ENCODE measurements at places on chromosomes 16 and 17.

DNA sequence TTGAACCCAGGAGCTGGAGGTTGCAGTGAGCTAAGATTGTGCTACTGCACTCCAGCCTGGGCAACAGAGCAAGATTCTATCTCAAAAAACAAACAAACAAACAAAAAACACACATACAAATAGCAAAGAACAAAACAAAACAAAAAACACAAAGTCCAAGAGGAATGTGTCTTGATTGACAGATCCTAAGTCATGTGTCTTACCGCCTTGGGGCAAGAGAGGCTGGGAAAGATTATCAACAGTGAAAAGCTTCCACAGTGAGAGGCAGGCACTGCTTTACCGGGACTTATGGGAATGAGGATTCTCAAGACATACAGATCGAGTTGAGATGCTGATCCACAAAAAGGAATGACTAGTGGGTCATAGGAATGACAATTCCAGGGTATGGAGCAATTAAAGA is 62.7 kb upstream of the GAS7 start:
- no peak for DNase-seq

DNA sequence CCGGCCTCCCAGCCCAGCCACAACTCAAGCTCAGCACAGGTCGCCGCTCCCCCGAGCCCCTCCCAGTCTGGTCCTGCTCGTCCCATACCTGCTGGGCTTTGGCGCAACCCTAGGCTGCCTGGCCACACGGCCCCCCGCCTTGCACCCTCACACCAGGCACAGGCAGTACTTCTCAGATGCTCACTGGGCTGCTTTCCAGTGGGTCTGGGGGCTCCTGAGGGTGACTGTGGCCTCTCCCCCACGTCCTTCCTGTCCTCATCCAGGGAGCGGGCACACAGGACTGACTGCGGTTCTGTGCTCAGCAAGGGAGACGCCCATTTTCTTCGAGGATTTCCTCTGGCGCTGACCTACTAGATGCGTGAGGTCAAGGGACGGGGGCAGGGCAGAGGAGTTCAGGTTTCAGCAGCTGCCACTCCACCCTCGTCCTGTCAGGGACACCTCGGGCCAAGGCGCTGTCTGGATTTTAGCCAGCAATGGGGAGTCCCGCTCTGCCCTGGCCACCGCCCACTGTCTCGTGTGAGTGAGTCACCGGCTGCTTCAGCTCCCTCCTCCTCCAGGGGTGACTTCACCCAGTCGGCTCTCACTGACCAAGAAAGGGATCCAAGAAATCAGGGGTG is 115.8 kb downstream of the NPIPB11 start:
- peak; percentile 48 for DNase-seq

DNA sequence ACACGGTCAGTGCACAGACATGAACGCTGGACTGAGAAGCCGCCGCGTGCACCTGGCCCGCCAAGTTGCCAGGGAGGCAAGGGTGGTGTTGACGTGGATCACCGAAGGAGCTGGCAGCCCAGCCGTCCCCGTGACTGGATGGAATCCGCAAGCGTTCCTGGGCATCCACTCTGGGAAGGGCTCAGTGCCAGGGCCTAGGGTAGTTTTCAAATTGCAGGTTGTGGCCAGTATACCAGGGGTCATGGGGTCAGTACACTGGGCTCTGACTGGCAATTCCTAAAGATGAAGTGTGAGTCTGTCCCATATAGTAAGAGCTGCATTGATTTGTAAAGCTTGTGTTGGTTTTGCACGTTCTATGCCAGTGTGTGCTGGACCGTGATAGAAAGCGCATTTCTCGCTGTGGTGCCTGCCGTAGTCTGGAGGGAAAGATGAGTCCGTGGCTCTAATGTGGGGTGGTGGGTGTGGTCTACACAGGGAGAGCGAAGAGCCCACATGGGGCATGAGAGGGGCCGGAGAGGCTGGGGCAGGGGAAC is 21.1 kb upstream of the METRNL start:
- no peak for DNase-seq

DNA sequence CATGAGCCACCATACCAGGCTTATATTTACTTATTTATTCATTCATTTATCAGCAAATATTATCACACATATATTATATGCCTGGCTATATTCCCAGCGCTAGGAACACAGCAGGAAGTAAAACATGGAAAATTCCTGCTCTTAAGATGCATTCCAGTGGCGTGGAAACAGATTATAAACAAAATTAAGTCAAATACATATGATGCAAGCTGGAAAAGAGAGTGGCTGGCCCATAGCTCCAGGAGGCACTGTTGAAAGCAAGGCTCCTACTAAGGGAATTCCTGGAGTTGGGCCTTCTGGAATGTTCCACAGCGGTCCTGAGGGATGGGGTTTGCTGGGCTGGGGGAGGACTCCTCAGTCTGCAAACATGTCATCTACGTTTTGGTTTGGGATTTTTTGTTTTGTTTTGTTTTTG is 18.4 kb downstream of the ADCY9 start:
- no peak for DNase-seq

DNA sequence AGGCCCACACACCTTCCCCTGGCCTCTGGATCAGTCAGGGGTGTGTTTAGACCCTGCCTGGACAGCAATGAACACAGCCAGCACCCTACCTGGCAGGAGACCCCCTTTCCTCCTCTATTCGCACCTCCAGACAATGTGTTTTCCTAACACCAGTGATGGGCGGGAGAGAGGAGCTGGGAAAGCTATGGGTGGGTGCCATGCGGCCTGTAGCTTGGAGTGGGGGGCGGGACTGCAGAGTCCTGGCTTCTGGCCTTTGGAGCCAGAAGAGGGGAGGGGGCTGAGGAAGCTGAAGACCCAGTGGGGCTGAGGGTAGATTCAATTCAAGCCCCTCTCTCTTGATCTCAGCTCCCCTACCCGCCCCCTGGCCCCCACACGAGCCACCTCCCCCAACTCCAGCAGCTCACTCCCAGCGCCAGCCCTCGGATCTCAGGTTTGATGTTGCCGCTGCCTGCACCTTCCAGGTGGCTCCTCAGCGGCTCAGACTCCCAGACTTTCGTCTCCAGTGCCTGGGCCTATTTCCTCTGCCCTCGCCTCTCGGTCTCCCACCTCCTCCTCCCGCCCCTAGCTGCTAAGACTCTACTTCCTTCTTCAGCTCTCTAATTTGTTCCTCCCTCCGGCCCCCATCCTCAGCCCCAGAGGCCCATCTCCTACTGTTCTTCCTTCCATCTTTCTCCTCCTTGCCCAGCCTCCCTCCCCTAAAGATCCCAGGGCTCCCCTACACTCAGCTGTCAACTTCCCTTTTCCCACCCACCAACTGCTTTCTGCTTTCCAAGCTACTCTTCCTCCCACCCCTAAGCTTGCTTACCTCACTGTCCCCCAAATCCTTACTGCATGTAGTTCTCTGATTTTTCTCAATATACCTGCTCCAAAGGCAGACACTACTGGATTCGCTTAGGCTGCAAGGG is 6.8 kb upstream of the SP6 start:
- DNase-seq = no peak

- DNase-seq = no peak
Observed at GRCh38 chr17:75588596-75589011, 1.0 kb downstream of the MYO15B start.

DNA sequence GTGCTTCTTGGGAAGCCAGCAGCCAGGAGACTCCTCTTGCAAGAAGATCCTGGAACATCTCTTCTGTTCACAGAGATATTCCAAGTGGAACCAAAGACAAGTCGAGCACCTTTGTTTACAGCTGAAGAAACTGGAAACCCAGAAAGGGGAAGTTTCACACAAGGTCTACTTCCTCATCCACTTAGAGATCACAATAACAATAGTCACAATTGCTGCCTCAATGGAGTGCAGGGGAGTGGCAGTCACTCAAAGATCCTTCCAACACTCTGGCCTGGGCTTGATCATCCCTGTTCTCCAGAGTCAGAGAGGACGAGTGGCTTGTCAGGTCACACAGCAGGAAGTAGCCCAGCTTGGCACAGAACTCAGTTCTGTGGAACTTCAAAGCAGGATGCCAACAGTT is 46.9 kb upstream of the SIAH1 start:
- DNase-seq = no peak

DNA sequence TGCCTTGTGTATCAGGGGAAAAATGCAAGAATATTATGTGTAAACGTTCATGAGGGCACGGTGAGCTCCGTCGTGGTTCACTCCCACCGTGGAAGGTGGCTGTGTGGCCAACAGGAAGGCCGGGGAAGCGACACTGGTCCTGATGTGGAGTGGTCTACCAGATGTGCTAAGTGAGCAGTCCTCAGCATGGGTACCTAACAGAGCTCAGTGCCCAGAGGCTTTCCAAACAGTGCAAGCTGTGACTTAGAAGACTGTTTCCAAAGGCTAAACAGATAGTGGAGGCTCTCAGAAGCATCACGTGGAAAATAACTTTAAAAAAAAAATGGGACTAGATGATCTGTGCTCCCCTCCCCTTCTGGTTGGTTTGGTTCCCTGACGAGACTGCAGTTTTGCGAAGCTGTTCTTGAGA is 199.3 kb upstream of the CHMP6 start:
- DNase-seq = no peak

DNA sequence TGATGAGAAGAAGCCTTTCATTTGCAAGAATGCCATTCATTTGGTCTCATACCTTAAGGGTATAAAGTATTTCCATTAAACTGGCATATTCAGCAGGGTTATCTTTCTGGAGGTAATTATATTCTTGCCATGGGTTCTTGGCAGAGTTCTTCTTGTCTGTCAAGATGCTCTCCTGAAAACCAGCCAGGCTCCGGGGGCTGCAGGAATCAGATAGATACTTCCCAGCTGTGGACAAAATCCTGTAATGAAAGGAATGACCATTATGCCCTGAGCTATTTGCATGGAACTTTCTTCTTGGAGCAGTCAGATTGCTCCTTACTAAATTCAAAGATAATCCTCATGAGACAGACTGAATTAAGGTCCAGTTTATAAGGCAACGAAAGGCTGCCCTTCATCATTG is 47.0 kb downstream of the COG7 start:
- no peak for DNase-seq

DNA sequence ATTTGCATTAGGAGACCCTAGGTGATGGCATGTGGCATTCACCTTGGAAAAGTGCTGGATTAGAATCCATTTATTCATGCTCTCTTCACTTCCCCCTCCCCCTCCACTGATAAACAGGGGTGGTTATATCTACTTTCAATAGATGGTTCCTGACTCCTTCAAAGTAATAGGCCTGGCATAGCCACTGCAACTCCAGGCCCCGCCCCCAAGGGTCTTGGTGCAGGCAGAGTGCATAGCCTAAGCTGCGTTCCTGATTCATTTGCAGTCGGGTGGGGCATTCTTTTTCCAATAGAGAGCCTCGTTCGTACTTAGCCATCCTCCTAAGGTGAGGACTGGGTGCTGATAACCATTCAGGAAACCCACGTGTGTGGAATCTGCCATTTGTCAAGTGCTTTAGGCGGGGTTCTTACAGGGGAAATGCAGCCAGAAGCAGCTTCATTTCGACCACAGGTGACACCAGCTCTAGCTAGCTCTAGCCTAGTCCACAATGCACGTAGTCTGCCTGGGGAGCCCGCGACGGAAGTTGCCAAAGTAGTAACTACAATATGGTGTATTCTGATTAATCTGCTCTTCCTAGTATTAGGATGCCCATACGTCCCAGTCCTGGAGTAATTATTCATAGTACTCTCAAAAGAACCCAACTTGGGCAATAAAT is 11.1 kb downstream of the UBE2O start:
- no peak for DNase-seq

DNA sequence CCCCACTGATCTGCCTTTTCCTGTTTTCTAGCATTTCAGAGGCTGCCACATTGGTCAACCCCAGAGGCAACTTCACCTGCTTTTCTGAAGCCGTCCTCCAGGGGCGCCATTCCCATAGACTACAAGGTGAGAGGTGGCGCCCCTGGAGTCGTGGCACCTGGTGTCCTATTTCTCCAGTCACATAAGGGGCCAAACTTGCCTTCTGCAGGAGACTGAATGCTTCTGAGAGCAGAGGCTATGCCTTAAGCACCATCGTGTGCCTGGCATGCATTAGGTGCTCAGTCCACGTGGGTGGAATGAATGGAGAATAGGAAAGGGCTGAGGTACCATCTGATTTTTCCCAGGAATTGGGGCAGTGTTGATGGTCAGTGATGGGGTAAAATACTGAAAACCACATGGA is 164.8 kb downstream of the HAPSTR1 start:
- no peak for DNase-seq

DNA sequence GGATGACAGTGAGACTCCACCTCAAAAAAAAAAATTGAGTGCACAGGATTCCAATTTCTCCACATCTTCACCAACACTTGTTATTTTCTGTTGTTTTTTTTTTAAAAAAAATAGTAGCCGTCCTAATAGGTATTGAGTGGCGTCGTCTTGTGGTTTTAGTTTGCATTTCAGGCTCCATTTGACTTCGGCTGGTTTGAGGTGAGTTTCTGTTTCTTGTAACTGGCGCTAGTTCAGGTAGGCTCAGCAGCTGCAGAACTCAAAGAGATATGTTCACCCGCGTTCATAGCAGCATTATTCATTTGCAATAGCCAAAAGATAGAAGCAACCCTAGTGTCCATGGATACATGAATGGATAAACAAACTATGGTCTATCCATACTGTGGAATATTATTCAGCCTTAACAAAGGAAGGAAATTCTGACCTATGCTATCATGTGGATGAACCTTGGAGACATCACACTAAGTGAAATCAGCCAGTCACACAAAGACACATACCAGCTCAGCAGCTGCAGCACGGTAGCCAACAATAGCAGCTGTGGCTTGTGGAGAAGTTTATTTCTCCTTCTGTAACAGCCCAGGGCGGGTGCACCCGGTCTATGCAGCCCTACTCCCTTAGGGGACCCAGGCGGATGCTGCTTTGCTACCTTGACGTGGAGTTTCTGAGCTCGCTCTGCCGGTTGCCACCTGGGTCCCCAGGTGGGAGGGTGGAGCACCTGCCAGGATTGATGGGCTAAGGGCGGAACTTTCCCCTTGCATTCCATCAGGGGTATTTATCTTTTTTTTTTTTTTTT is 44.9 kb downstream of the TMEM235 start:
- no peak for DNase-seq

GRCh38 chr17:78253946-78254672 is 22.7 kb downstream of the TMEM235 start:
- peak; percentile 73 for DNase-seq

DNA sequence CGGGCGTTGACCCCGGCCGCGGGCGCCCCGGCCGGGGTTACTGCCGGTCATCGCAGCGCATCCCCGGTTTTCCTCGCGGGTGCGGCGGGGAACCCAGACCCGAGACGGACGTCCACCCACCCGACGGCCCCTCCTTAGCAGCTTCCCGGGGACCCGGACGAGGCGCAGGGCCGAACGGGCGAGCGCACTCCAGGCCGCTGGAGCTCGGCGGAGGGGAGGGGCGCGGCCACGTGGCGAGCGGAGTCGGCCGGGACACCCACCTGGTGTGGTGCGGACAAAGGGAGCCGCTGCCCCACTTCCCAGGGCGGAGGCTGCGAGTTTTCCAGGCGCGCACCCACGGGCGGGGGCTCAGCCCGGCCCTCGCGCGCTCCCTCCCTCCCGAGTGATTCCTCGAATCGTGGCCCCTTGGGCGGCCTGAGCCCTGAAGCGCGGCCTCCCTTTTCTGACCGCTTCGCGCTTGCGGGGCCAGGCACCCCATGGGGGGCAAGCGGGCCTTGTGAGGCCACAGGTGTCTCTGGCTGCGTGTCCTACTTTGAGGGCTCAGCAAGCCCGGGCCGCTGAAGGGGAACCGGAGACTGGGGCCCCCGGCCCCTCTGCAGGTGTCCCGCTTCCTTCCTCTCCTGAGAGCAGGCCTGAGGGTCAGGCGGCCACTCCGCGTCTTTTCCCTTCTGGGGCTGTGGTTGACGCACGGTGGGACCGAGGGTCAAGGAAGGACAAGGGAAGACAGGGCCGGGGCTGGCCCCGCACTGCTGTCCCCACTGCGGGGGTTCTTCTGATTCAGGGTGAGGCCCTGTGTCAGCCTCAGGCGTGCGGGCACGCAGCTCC is 1.1 kb upstream of the FASN start:
- DNase-seq = no peak

GRCh38 chr16:25064937-25065336 is 46.6 kb upstream of the LCMT1 start:
- DNase-seq = no peak

GRCh38 chr17:6797718-6798351 is 21.8 kb downstream of the FBXO39 start:
- no peak for DNase-seq
